HAP-1 (cell line): ENCODE measurements at places on chromosomes 2 and 18.

- no peak for DNase-seq
Observed at GRCh38 chr2:193907561-193907960, 1712.8 kb upstream of the TMEFF2 start.

DNA sequence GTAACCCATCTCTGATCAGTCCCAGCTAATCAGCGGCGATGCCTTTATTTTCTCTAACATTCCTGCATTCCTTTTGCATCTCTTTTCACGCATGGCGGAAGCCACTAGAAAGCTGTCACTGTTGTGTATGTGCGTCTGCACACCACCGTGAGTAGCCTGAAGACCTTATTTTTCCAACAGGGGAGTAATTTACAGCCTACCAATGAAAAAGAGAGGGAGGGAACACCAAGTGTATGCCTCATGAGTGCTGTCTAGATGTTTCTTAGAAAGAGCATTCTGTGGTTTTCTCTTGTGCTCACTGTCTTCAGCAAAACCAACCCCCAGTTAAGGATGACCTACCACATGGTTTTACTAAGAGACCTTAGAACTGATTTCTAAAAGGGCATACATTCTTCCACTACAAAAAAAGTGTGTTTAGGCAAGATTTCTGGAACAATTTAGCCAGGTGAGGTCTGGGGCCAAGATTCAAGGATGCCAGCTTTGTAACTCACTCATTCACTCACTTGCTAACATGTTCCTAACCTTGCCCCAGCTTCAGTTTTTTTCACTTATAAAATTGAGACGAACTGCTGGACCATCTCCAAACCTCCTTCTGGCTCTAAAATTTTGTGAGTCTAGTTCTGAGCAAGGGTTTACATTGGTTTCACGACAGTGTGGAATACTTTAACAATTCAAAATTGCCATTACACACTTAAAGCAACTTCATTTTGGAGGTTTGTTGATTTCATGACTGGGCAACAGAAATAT is 51.4 kb downstream of the BCL2 start:
- DNase-seq, result no peak

GRCh38 chr18:7177116-7177744 is 53.7 kb upstream of the LRRC30 start:
- no peak for DNase-seq

GRCh38 chr18:25830787-25831186 is 259.6 kb downstream of the SS18 start:
- no peak for DNase-seq

- no peak for DNase-seq
Observed at GRCh38 chr2:236531996-236532395, 37.6 kb upstream of the ACKR3 start.

DNA sequence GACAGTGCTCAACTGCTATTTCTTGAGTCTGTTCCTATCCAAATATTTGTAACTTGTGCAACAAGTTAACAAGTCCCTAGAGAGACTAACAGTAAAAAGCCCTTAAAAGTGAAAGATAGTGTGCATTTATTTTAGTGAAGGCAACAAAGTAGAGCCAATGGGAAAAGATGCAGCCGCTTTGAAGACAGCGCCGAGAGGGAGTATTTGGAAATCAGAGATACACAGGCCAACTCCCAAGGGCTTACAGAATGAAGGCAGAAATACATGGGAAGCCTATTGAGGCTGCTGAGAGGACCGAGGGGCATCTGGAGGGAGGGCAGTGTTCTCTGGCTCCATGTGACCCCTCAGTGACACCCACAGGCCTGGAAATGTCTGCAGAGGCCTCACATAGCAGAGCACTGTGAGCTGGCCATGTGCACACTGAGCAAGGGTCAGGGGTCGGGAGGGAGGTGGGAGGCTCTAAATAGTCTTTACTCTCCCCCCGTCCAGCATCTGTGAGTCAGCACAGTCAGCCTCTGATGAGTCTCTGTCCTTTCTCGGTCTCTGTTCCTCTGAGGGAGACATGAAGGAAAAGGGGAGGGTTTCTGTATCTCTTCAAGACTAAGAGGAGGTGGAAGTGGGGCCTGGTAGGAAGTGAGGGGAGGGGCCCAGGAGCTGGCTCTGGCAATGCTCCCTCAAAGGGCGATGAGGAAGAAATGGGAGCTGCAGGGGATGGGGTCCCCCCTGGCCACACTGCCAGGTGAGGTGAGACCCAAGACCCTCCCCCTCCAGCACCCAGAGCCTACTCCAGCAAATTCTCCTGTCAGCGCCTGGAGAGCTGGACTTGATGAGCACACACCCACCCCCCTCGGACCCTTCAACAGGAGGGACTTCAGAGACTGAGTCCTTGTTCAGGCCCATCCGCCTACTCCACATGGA is 133.6 kb downstream of the SP3 start:
- no peak for DNase-seq

DNA sequence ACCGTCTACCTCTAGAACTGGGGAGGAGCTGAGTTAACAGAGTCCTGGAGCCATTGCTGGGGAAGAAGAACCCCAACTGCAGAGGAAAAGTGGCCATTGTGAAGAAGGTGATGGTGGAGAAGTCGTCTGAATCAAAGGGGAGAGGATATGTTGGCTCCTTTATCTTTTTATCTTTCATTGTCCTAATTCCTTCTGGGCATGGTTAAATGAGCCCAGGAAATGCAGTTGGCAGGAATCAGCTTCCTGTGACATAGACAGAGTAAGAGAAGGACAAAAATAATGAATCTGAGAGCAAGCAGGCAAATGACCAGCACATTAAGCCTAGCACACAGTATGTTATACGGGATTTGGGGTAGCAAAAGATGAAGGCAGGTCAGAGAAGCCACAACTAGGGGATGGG is 16.0 kb upstream of the ACTR3 start:
- no peak for DNase-seq

GRCh38 chr2:71898375-71898774 is 249.3 kb downstream of the CYP26B1 start:
- no peak for DNase-seq

DNA sequence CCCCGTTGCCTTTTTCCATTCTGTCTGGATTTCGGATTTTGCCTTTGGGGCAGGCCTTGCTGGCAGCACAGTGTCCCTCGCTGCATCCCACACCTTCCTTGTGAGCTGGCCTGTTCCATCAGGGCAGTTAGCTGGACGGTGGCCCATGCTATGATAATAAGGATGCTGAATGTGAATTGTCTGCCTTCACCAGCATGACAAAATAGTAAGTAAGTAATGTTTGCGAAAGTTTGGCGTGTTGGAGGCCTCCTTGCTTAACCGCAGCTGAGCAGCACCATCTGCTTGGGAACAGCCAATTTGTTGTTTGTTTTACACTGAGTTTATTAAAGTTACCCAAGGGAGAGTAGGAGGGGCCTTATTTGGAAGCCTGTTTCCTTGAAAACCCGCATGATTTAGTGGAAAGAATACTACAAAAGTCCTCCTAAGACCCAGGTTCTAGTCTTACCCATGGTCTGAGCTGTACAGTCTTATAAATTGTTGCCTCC is 469.7 kb upstream of the FANCL start:
- no peak for DNase-seq

GRCh38 chr2:151862700-151863099 is 34.5 kb upstream of the ARL5A start:
- DNase-seq, result no peak

DNA sequence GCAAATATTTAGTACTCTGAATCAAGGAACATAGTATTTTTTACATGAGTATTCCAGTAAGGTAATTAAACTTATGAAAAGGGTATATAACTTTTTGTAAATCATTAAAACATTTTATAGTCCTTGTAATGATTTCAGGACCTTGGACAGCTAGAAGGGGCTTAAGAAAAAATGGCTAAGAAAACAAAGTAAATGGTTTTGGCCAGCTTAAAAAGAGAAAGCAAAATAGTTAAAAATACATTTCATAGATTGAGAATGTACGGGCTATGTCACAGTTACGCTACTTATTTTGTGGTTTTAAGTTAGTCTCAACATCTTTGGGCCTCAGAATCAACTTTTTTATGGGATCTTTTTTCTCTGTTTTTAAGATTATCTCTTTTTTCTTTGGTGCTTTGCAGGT is 26.7 kb downstream of the POLI start:
- no peak for DNase-seq

- DNase-seq, result no peak
Observed at GRCh38 chr2:15890936-15891905, 49.1 kb upstream of the MYCN start.

- no peak for DNase-seq
Observed at GRCh38 chr2:26533661-26534060, 55.7 kb upstream of the OTOF start.

DNA sequence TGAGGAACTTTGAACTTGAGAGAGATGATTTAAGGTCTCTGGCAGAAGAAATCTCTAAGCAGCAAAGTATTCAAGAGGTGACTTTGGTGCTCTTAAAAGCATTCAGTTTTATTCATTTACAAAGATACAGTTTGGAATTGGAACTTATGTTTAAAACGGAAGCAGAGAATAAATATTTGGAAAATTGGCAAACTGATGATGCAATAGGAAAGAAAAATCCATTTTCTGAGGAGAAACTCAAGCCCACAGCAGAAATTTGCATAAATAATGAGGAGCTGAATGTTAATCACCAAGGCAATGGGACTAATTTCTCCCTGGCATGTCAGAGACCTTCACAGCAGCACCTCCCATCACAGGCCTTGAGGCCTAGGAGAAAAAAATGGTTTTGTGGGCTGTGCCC is 1022.5 kb upstream of the CHAC2 start:
- no peak for DNase-seq

GRCh38 chr2:166651991-166652390 is 157.9 kb upstream of the SCN7A start:
- no peak for DNase-seq

DNA sequence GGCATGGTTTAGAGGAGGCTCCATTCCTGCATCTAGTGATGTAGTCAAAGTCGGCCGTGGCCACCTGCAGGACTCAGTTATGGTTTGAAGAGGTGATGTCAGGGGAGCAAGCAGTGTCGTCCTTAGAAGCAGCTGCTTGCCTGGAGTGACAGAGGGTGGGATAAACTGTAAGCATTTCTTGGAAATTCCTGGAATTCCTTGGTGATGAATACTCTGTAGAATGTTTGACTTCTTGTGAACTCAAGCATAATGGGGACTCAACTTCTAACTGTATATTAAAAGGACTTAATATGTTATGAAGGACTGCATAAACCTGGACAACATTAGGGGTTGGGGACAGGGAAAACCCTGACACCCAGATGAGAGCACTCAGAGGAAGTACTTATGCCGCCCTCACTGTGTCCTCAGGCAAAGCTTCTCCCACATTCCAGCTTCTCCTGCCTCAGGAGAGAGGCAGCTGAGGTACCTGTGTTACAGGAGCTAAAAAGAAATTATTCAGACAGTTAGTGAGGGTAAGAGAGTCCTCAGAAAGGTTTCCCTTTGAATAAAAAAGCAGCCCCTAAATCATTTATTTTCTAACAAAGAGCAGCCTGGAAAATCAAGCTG is 459.9 kb upstream of the CELF4 start:
- DNase-seq, result no peak

- no peak for DNase-seq
Observed at GRCh38 chr18:46591783-46592391, 65.1 kb downstream of the LOXHD1 start.

DNA sequence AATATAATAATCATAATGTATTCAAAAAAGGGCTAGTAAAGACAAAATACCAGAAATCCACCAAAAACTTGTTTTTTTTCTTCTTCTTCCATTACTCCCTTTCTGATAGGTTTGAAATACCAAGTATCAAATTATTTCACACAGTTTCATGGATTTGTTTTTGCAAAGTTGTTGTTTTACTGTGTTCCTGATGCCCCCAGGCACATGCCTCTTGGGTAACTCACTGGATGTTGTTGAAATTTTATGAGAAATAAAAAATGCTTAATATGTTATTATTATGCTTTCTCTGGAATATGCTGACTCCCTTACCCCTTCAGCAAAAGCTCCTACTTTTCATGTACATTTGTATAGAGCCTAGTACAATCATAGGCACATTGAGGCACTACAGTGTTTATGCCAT is 419.6 kb downstream of the NRXN1 start:
- DNase-seq, result no peak

GRCh38 chr2:138581909-138582308 is 80.3 kb downstream of the SPOPL start:
- DNase-seq, result no peak

- DNase-seq, result no peak
Observed at GRCh38 chr2:85785871-85786270, 32.1 kb downstream of the ATOH8 start.

- DNase-seq, result no peak
Observed at GRCh38 chr2:84290537-84290936, 168.5 kb downstream of the SUCLG1 start.

- DNase-seq, result no peak
Observed at GRCh38 chr2:12928775-12929401, 212.2 kb downstream of the TRIB2 start.

DNA sequence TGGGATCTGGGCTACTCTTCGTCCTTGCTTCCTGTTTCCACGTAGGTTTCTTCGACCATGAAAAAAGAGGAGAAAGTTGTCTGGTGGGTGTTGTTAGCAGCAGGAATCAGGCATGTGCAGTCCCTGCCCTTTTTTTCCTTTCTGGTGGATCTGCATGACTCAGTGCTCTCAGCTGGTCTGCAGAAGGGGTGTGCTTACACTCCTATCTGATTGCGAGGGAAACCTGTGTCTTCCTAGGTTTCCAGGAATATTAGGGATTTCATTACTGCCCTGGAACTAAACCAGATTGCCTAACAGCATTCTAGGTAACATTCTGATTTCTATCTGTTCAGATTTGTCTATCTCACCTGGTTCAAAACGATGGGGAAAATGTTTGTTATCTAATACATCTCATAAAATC is 174.3 kb downstream of the CCDC102B start:
- DNase-seq, result no peak
